Stimulated activated CD4-positive, alpha-beta T cell treated with anti-CD3 and anti-CD28 coated beads, Interleukin-4, amount 100 ng/mL, for 48 hours (primary cell): ENCODE measurements at places on chromosomes 12 and 14.

DNA sequence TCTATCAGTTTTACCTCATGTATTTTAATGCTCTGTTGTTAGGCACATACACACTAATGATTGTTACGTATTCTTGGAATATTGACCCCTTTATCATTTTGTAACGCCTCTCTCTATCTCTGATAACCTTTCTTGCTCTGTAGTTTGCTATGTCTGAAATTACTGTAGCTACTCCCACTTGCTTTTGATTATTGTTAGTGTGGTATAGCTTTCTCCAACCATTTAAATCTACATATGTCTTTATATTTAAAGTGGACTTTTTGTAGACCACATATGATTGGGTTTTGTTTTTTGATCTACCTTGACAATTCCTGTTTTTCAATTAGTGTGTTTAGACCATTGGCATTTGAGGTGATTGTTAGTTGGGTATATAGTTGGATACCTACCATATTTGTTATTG lies 43.4 kb downstream of the CRADD start:
- no peak for DNase-seq

GRCh38 chr12:99611599-99611998 lies 36.0 kb upstream of the GARIN6 start:
- DNase-seq: no peak

DNA sequence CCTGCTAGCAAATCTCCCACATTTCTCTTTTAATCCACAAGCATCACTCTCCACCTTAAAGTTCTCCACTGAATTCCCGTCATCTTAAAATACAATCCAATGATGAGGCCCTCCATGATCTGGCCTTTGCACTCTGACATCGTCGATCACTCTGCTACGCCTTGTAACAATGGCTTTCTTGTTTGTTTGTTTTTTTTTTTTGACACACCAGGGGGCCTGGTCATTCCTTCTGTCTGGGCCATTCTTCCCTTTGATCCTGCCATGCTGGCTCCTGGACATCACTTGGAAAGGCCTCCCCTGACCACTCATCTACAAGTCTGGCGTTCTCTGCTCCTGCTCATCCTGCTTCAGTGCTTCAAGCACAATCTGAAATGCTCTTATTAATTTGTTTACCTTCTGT lies 233.5 kb downstream of the PPM1H start:
- no peak for DNase-seq

DNA sequence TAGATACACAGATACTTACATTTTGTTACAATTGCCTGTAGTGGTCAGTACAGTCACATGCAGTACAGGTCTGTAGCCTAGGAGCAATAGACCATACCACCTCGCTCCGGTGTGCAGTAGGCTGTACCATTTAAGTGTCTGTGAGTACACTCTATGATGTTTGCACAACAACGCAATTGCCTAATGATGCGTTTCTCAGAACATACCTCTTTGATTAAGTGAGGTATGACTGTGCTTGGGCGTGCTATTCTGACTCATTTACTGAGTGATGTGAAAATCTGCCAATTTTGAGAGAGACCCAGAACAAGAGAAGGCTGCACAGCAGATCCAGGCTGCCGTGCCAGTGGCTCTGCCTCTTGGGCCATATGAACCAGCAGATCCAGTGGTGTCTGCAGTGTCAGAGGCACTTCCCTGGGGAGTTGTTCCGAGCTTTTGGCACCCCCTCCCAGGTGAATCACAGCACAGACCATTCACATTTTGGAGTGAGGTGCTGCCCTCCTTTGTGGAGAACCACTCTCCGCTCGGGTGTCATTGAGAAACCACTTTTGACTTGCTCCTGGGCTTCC lies 20.4 kb downstream of the DLK1 start:
- no peak for DNase-seq

DNA sequence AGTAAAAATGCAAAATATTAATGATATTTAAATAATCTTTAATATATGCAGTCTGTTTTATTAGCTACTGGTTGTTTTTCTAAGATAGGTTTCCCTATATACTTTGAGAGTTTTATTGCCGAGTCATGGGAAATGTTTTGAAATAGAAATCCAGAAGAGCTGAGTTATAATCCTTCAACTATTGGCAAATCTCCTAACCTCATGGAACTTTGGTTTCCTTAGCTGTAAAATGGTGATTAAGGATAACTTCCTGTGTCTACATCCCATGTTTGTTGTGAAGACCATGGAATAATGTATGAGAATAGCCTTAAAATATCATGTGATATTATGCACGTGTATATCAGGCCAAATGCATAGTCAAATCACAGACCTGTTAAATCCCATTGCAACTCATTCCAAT lies 51.0 kb downstream of the UNC79 start:
- no peak for DNase-seq

- no peak for DNase-seq
Observed at GRCh38 chr12:52038447-52038846, 12.8 kb upstream of the NR4A1 start.

GRCh38 chr14:37140176-37140575 lies 32.2 kb downstream of the SLC25A21 start:
- no peak for DNase-seq

DNA sequence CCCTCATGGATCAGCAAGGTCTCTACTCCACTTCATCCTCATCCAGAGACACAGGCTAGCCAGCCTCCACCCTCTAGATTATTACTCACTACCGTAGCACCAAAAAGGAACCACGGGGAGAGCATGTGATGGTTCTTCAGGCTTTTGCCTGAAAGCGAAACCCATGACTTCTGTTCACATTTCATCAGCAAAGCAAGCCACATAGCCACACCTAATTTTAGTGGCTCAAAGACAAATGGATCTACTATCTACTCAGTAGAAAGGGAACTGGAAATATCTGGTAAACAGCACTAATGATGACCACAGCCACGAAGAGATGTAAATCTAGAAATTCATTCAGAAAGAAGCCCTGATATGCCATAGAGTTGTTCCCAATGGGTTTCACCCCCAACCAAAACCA lies 51.4 kb downstream of the VCPKMT start:
- no peak for DNase-seq

DNA sequence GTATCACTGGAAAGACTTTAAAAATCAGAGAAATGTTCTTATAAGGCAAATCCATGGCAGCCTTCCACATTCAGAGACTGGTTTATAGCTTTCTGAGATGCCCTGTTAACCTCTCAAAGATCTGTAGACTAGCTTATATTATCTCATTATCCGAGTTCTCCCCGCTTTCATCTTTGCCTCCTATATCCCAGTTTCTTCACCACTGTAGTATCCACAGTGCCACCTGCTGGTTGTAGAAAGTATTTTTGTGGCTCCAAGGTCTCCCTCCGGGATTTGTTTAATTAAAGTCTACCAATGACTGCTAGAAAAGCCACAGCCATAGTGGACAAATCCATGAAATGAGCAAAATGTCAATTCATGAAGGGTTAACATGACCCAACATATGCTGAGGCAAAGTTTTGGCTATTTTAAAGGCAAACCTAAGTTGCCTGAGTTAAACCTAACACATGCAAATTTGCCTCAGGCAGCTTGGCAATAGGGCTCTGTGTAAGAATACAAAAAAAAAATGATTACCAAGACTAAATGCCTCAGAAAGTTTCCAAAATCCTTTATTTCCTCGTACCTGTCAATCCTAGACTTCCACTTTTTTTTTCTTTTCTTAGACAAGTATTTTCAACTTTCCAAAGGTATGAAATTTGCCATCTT lies 218.8 kb upstream of the BMP4 start:
- DNase-seq: peak; percentile 28

- DNase-seq: no peak
Observed at GRCh38 chr14:87567618-87568295, 425.2 kb downstream of the GALC start.

- no peak for DNase-seq
Observed at GRCh38 chr14:33618361-33619105, 332.3 kb downstream of the EGLN3 start.

DNA sequence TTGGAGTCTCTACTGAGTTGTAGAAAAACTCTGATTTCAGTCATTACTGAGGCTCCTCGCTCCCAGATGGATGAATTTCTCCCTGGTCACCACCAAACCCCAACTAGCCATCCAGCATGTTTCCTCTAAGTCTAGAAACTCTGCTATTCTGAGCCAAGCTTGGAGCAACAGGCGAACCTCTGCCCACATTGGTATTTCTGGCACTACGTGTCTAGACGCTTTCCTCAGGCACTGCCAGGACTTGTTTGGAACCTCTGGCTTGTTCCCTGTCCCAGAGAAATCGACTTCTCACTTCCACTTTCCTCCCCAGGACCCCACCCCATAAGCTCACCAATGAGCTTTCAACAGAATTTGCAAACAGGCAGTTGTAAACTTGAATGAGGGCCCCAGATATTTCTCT lies 27.6 kb downstream of the WSCD2 start:
- DNase-seq: no peak
